ENCODE measurements at places on chromosomes 7 and 10.

- DNase-seq: no peak
Measured at GRCh38 chr7:117459735-117460134, 20.1 kb upstream of the CFTR start.

DNA sequence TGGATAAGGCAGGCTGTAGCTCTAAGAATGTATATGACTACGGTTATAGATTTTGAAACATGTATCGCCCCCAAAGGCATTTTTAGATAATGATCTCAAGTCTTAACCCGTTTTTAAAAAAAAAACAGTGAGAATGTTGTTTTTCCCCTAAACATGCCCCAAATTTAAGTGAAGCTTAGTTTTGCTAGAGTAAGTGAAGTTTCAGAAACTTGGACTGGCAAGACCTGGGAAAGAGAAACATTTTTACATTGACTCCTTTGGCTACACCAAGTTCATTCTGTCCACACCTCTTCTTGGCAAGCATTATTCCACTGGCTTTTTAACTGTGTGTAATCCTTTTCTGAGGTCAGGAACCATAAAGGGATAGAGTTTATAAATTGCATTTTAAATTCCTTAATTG lies 216.7 kb upstream of the CELF2 start:
- no peak for DNase-seq

GRCh38 chr7:80444811-80445210 lies 67.1 kb downstream of the GNAT3 start:
- DNase-seq: no peak

DNA sequence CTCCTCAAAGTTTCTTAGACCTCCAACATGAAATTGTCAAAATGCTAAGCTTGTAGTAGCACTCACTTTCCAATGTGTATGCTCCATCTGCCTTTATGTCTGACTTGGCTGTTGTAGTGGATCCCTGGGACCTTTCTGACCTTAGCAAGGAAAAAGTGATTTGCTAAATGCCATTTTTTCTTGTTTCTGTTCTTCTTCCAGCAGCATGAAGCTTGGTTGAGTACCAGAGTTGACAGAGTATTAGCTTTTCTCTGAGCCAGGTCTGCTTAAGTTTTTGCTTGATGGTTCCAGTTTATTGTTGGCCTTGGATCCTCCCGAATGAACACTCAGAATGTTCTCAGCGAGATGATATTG lies 168.7 kb downstream of the SND1 start:
- no peak for DNase-seq

- DNase-seq: no peak
Measured at GRCh38 chr7:16169537-16169936, 251.8 kb downstream of the CRPPA start.

DNA sequence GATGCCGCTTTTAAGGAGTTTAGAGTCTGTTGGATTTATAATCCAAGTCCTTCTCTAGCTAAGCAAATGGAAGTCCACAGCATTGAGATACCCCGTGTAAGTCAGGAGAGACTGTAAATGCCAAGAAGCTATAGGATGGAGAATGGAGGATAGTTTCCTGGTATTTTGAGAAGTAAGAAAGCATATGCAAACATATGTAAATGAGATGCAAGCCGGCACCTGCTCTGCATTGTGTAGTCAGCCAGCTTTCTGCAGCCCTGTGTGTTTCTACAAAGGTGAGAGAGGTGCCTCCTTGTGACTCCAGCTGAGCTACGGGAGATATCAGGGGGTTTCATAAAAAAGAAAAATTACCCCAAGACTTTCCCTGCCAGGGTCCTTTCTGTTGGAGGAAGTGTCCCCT lies 176.3 kb downstream of the RPS24 start:
- DNase-seq: no peak

GRCh38 chr7:87231711-87232110 lies 12.2 kb upstream of the TMEM243 start:
- DNase-seq: no peak

GRCh38 chr10:14826076-14826829 lies 11.6 kb downstream of the CDNF start:
- no peak for DNase-seq

DNA sequence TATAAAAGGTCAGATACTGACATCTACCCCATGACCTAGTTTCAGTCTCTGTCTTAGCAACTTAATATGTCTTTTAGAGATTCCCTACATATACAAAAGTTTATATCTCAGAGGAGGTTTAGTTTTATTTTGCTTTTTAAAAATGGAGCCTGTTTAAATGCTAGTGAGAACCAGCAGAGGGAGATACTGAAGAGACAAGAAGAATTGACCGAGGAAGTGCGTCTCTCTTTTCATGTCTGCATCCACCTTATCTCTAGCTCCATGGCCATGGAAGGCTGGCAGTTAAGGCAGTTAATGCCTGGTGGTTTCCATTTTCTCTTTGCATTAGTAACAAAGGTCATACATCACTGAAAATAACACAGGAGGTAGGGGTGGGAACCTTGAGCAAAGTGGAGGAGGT lies 10.7 kb downstream of the SUV39H2 start:
- DNase-seq: no peak

GRCh38 chr7:155020996-155021395 lies 18.1 kb upstream of the PAXIP1 start:
- DNase-seq: no peak

DNA sequence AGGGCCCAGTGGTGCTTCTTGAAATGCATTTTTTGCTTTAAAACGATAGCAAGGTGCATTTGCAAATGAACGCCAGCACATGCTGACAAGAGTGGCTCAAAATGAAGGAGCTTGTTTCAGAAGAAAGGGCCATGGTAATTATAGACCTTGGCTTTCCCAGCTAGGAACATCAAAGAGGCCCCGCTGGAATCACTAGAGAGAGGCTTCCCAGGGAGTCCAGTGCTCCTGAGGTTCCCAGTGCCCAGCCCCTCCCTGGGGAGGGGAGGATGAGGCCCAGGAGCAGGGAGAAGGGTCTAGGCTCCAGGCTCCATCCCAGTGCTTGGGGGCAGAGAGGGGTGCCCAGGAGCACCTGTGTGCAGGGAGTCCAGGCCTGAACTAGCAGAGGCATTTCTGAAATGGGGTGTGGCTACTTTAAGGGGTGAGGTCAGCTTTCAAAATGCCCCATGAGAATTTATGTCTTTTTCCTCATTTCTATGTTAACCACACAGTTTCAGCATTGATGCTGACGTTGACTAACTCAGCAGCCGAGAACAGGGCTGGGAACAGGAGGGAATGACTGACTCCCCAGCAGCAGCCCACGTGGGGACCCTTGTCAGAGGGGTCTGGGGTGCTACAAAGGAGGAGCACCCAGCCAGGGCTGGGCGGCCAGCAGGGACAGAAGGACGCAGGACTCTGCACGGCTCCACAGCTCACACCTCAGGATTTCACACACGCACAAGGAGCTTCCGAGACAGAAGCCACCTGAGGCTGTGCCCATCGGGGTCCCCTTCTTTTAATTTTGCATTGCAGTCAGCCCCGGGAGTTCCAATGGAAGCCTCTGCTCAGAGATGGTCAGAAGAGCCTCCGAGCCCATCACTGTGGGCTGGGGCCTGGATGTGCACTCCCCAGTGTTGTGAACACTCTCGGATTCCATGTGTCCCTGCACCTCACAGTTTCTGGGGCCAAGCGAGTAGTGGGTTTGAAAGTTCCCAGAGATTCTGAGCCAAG lies 570.2 kb downstream of the PTPRN2 start:
- DNase-seq: no peak

GRCh38 chr10:123404357-123404756 lies 250.2 kb downstream of the BUB3 start:
- no peak for DNase-seq

GRCh38 chr10:77531441-77532001 lies 106.1 kb downstream of the KCNMA1 start:
- DNase-seq: no peak

- no peak for DNase-seq
Measured at GRCh38 chr10:86188796-86189558, 177.6 kb downstream of the GRID1 start.

DNA sequence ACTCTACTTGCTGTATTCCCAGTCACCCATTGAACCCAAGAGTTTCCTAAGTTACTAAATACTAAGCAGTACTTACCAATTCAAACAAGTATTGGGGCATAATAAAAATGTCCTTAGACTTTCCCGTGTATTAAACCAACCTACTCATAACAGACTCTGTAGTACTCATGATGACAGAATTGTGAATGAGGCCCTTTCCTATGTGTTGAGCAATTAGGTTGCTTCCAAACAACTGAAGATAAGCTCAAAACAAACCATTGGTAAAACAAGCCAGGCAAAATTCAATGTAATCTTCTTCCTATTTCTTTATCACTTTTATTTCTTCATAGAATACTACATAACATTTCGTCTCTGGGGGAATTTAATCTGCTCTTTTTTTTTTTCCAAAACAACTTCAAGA lies 106.5 kb upstream of the ANK3 start:
- no peak for DNase-seq

DNA sequence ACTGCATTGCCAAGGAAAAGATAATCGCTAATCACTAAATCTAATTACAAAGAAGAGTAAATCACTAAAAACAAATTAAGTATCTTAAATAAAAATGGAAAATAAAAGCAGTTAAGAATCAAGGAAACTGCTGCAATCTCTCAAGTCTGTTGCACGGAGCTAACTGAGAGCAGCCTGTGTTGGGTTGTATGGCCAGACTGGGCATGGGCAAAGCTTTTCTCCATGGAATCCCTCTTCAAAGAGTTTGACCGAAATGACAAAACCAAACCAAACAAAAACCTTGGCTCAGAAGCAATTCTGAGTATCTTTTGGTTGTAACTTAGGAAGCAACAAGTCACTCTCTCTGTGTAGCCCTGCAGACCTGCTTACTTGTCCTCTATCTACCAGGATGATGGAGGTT lies 78.8 kb downstream of the CELF2 start:
- no peak for DNase-seq

DNA sequence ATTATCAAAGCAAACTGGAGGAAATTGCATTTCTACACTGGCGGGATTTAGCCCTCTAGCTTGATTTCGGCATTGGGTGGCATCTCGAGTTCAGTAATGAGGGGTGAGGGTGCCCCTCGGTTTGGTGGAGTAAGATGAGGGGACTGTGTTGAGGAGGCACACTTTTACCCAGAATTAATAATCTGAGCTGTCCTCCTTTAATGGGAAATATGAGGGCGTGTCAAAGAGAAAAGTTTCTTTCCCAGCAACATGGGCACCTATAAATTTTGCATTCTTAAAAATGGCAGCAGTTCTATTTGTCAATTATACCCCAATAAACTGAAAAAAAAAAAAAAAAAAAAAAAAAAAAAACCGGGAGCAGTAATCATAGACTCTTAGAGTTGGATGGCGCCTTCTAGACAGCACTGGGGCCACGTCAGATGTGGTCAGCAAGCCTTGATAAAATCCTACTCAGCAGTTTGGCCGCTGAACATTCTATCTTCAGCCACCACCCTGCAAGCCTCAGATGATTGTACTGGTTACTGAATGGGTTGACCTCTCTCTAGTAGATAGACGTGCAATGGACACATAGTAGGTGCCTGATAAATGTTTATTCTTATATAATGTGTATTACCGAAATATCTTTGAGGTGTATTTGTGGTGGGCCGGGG lies 931 bp downstream of the PAPSS2 start:
- DNase-seq: no peak

- peak; percentile 26 for DNase-seq
Measured at GRCh38 chr7:143882604-143883078, 19.3 kb downstream of the TCAF1 start.

- DNase-seq: no peak
Measured at GRCh38 chr10:49083261-49083660, 32.1 kb downstream of the VSTM4 start.

- peak; percentile 27 for DNase-seq
Measured at GRCh38 chr7:51316262-51316665, 345 bp downstream of the COBL start.

- DNase-seq: no peak
Measured at GRCh38 chr10:117134056-117134305, 4.1 kb downstream of the VAX1 start.

DNA sequence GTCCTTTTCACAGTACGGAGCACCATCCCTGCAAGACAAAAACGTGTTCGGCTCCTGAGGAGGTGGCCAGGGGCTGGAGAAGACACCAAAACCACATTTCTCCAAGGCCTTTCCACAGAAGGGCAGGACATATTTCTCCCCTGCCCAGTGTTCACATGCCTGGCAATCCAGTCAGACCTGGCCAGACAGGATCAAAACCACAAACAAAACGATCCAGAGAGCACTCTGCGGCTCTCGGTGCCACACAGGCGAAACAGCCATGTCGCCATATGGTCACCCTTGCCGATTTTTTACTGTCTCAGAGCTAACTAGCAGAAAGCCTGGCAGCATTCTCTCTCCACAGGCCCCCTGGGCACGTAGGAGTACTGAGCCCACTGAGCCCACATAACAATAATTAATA lies 113.0 kb downstream of the ABLIM1 start:
- DNase-seq: no peak

GRCh38 chr7:143002106-143002505 lies 24.8 kb downstream of the OR9A2 start:
- DNase-seq: no peak

DNA sequence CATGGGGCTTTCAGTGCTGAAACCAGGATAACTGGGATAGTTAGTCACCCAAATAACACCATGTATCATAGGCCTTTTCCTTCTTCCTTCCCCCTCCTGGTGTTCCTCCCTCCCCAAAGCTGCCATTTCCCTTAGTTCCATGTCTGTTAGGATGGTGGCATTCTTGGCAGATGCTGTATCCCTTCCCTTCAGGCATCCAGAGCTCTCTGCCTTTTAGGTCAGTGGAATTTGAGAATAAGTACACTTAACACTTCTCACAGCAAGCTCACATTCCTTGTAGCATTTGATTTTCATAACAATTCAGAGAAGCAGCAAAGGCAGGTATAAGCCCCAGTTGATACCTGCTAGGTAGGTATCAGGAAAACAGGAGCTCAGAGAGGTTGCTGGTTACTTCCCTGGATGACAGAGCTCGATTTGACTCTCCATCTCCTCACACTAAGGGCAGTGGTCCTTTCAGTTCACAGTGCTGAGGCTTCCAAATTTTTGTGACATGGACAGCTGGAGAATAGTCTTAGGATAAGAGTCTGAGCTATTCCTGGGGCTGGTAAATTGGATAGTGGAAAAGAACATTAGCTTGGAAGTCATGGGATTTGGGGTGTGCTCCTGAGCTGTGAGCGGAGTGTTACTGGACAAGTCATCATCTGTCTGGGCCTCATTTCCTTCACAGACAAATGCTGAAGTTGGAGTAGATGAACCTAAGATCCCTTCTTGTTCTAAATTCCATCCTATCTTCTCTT lies 108.7 kb upstream of the RHOBTB1 start:
- no peak for DNase-seq

GRCh38 chr10:97511711-97512440 lies 13.2 kb downstream of the UBTD1 start:
- no peak for DNase-seq

DNA sequence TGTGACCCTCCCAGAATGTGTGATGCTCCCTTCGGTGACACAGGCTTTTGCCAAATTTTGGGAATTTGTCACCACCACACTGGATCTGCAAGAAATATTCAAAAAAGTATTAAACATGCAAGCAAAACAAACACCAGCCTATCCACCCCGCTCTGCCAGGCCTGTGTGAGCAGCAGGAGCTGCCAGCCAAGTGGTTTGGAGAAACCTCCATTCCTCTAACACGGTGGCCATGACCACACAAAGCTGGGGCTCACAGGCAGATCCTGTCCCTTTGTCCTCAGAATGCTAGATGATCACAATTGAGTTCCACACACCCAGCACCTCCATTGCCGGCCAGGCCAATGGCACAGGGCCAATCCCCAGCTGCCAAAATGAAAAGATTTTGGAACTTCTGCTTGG lies 261.9 kb upstream of the PPP2R2D start:
- no peak for DNase-seq

GRCh38 chr7:76330673-76331072 lies 28.1 kb downstream of the YWHAG start:
- DNase-seq: no peak

Measured in activated T-cell treated with anti-CD3 and anti-CD28 coated beads, Interleukin-2, amount 50 U/mL, for 48 hours (primary cell).